ENCODE measurements at places on chromosomes 5 and 9.

GRCh38 chr9:10268531-10269485, 344.0 kb downstream of the PTPRD start:
- DNase-seq, result peak; percentile 45

DNA sequence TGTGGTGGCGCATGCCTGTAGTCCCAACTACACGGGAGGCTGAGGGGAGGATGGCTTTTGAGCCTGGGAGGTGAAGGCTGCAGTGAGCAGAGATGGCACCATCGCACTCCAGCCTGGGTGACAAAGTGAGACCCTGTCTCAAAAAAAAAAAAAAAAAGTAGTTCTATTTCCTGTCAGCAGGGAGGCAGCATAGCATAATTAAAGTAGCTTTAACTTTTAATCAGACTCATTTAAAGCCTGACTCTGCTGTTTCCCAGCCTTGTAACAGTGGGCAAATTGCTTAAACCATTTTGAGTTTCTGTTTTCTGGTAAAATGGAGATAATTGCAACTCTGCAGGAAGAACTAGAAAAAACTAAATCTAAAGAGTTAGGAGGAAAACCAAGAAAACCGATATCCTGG, 31.2 kb downstream of the CNOT6 start:
- DNase-seq, result no peak

GRCh38 chr5:60173667-60174066, 280.1 kb upstream of the PDE4D start:
- DNase-seq, result no peak

DNA sequence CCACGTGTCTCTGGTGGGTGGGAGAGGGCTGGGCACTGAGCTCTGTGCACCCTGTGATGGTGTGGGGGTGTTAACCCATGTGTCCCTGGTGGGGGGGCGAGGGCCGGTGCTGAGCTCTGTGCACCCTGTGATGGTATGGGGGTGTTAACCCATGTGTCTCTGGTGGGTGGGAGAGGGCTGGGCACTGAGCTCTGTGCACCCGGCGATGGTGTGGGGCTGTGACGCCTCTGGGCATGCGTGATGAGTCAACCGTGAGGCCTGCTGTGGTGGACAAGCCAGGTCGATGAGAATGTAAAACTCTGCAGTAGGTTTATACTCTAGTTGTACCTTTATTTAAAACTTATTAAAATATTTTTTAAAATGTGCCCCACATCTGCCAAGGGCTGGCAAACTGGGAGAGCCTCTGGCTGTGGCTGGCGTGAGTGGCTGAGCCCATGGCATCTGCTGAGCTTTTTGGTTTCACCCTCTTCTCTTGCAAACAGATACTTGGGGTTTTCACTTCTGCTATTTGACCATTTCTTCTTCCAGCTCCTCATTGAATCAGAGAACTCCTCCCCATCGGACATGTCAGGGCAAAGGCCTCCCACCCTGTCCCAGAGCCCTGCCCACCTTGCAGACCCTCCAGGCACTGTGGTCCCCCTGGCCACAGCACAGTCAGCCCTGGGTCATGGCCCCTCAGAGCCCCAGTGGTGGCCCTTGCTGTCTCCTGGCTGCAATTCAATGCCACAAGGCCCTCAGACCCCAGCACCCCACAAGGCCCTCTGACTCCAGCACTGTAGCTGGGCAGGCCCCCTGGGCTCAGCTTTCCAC, 18.5 kb upstream of the EXOC3 start:
- no peak for DNase-seq

- DNase-seq, result peak; percentile 67
These were observed 66.0 kb downstream of the FRMD3 start for GRCh38 chr9:83472221-83472665.
